Activated T-helper 9 cell treated with anti-CD3 and anti-CD28 coated beads, Interleukin-2, amount 50 U/mL, for 16 hours (primary cell): ENCODE measurements at places on chromosomes 3 and 15.

GRCh38 chr3:102887431-102887830 is 452.6 kb downstream of the ZPLD1 start:
- DNase-seq: no peak

DNA sequence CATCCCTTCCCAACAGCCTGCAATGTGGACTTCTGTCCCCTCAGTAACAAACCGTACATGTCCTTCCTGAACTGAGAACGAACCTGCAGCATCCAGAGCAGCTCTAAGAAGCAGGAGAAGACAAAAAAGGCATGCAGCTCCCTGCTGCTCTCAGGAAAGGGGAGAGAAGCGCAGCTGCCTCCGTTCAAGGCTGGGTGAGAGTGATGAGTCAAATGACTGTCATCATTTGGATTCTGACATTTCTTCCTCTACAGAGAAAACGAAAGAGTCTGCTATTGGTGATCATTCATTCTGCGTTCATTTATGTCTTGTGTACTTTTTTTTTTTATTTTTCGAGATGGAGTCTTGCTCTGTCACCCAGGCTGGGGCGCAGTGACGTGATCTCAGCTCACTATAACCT is 677.8 kb downstream of the FHIT start:
- DNase-seq: no peak

- DNase-seq: no peak
These were observed 83.9 kb upstream of the CDIN1 start for GRCh38 chr15:36495456-36495991.

DNA sequence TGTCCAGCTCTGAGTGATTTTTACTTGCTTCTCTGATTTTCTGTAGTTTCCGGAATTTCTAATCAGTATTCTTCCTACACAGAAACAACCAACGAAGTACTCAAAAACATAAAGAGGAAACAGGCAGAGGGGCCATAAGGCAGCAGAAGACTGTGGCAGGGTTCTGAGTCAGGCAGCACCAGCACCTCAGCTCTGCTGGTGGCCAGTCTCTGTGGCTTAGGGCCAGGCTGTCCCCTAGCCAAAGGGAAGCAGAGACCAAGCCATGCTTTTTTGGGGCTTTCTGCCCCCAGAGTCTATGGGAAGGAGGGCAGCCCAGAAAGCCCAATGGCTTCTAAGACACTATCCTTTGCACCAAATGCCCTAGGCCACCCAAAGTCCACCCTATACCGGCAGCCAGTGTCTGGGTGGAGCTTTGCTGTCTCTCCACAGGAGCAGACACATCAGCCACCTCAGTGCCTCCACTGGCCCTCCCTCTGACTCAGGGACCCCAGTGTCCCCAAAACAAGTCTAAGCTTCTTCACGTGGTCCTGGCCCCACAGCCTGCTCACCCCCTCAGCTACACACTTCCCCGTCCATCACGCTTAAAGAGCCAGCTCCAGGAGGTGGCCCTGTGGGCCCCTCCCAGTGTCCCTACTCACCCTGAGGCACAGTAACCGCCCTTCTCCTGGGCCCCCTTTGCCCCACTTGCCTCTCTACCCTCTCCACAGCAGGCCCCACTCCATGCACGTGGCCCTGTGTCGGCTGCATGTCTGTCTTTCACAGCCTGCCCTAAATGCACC is 46.2 kb downstream of the CCDC12 start:
- no peak for DNase-seq

DNA sequence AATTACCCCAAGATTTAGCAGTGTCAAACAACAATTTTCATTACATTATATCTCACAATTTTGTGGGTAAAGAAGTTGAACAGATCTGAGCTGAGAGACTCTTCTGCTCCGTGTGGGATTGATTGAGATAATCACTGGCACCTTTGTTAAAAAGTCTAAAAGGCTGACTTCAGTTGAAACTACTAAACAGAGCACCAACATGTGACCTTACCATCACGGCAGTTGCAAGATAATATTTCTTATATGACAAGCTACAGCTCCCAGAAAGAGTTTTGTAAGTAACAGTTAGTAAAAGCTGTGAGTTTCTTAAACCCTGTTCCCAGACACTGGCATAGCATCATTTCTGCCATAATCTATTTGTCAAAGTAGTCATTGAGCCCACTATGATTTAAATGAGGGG is 25.0 kb downstream of the CGGBP1 start:
- DNase-seq: no peak

DNA sequence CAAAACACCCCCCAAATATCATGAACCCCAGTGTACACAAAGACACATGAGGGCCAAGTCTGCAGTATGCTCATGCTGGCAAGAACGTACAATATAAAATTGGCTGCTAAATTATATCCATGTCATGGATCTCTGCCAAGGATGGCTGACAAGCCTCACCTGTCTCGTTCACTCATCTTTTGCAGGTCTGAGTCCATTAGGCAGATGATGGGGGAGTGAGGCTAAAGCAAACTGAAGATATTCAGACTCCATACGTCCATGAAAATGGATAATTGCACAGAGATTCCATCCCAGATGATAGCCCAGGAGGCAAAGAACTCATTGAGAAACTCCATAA is 122.3 kb upstream of the PTPRG start:
- no peak for DNase-seq

- DNase-seq: no peak
These were observed 122.4 kb upstream of the IL12A start for GRCh38 chr3:159866201-159866746.
